ENCODE measurements at places on chromosomes 1 and 21.

DNA sequence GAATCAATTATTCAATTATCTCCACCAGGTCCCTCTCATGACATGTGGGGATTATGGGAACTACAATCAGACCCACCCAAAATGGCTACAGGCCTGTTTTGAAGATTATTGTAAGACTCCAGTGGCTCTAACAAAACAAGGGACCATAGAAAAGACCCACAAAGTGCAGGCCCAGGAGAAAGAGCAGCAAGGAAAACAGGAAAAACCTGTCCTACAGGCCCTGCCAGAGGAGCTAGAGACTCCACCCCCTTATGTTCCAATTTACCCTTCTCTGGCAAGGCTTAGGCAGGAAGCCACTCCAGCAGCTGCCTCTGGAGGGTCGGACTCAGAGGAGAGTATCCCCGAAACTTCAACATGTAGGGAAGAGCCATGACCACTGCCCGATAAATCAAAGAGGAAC is 96.5 kb downstream of the LIPI start:
- DNase-seq = no peak

- no peak for DNase-seq
Measured at GRCh38 chr1:6794164-6794563, 8.9 kb downstream of the CAMTA1 start.

DNA sequence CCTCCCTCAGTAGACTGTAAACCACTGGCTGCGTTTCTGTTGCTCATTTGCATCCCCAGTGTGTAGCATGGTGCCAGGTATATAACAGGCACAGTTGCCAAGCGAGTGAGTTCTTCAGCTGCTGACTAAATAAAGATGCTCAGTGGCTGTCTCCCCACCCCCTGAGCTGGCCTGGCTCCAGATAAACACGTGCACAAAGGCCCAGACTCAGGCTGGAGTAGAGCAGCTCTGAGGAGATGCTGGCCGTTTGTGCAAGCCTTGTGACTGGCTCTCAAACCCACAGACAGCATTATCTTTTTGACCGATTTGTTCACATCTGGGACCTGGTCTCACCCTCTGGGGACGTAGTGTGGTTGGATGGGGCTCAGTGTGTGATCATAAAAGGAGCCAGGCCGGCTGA is 7.1 kb downstream of the CHRNB2 start:
- no peak for DNase-seq

GRCh38 chr1:159248311-159248710 is 43.6 kb downstream of the ACKR1 start:
- DNase-seq = no peak

GRCh38 chr1:16907870-16908758 is 12.3 kb downstream of the RNU1-2 start:
- DNase-seq = no peak

GRCh38 chr1:12019858-12020509 is 686 bp downstream of the MIIP start:
- no peak for DNase-seq

DNA sequence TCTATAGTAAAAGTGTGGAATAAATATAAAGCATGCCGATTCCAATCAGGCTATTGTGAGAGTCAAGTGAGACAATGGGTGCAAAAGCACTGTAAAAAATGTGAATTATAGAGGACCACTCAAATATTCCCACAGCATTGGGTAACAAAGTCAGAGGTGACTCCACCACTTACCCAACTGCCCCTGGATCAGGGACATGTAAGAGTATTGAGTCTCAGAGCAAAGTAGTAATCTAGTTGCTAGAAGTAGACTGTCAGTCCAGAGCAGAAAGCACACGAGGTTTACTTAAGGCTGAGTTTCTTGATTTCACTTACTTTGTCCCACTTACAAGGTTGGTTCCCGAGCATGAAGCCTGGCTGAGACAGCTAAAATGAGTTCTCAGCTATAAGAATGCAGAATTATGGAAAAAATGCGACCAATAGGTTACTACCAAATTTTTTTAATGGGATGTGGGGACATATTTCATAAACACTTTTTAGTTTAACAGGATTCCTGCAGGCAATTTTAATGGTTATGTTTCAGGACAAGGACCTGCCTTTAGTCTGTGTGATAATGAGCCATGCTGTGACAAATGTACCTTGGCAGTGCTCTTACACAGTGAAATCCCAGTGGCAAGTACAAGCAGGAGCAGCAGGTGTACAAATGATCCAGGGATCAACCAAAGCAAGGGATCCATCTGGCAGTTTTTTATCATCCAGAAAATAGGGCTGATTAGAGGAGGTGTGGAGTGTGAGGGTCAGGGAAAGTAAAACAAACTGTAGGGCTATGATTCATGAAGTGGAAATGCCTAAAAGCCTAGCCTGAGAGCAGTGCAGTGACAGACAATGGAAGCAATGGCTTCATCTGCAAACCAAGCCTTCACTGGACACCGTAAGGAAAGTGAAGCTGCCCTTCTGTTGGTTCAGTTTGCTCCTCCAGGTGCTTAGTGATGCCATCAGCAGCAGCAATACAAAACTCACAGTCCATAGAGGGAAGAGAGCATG is 156.2 kb upstream of the SPAG17 start:
- no peak for DNase-seq

- DNase-seq = no peak
Measured at GRCh38 chr1:89829186-89829585, 8.4 kb downstream of the LRRC8D start.

DNA sequence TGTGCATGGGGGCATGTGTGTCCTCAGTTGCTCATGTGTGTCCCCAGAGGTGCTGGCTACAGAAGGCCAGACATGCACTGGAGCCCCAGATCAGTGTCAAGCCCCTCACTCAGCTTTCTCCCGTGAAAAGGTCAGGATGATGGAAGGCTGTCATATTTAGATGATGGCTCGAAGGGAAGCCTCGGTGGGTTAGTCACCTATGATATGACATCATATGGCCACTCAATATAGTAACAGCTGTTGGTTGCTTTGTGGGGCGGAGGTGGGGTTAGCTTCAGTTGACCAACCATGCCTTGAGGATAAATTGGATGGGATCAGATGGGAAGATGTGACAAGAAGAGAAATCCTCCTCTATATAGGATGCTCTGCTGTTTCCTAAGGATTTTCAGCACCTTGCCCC is 43.5 kb upstream of the ATF3 start:
- DNase-seq = no peak

DNA sequence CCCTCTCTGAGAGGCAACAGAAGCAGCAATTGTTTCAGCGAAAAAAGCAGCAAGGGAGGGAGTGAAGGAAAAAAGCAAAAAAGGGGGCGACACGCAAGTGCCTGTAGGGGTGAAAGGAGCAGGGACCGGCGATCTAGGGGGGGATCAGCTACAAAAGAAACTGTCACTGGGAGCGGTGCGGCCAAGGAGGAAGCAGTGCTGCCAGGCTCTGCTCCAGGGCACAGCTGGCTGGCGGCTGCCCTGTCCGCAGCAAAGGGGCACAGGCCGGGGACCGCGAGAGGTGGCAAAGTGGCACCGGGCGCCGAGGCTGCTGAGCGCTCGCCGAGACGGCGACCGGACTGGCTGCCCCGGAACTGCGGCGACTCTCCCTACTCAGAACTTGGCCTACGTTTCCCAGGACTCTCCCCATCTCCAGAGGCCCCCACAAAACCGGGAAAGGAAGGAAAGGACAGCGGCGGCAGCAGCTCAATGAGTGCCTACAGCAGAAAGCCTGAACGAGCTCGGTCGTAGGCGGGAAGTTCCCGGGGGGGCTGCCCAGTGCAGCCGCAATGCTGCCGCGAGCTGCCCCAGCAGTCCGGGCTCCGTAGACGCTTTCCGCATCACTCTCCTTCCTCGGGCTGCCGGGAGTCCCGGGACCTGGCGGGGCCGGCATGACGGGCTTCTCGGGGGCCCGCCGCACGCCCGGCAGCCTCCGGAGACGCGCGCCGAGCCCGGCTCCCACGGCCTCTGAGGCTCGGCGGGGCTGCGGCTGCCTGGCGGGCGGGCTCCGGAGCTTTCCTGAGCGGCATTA is 1.0 kb upstream of the CDKN2C start:
- no peak for DNase-seq

GRCh38 chr1:76868154-76868882 is 1.0 kb downstream of the ST6GALNAC5 start:
- no peak for DNase-seq

- no peak for DNase-seq
Measured at GRCh38 chr1:181459067-181459466, 24.2 kb upstream of the CACNA1E start.

DNA sequence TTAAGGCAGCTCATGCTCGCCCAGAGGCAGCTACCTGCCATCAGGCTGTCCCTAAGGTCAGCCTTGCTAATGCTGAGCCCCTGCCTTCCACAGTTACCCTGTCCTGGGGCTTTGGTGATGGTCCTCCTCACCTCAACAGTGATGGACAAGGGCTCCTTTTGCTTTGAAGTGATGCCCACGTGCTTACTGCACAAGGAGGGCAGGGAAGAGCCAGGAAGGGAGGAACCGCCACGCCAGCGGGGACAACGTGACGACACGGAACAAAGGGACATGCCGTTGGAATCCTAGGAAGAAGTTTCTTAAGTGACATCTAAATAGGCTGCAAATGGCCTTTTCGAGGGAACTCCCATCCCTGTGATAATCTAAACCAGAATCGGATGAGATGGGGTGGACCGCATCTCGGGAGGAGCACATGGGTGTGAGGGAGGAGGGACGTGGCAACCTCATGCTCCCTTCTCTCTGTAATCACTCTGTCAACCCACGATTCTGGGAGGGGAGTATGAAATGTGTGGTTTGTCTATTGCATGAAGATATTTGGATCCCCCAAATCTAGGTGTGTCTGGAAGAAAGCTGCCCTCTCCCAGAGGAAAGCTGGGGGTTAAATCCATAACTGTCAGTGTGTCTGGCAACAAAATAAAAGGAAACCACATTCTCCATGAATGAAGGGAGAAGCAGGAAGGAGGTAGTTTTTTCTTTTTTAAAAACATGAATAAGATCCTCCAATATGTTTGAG is 110.9 kb upstream of the IRF2BP2 start:
- DNase-seq = no peak

DNA sequence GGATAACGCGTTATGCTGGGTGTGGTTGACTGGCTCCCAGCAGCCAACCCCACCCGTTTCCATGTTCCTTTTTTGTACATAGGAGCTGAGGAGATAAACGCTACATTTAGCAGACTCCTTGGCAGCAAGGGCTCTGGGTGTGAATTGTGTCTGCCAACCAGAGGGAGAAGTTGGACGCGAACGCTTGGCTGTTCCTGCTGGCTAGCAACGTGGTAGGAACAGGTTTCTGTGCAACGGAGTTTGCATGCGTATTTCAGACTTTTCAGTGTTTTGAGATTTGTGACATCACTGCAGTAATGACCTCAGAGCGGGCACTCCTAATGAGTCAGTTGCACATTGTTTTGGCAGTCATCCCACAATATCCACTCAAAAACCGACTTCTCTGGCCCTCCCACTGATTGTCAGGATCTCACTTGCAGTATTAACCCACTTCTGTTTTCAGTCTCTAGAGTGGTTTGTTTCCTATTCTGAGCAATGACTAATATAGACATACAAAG is 98.7 kb upstream of the RGS1 start:
- no peak for DNase-seq

GRCh38 chr21:40165773-40166070 is 298.5 kb downstream of the PCP4 start:
- no peak for DNase-seq

DNA sequence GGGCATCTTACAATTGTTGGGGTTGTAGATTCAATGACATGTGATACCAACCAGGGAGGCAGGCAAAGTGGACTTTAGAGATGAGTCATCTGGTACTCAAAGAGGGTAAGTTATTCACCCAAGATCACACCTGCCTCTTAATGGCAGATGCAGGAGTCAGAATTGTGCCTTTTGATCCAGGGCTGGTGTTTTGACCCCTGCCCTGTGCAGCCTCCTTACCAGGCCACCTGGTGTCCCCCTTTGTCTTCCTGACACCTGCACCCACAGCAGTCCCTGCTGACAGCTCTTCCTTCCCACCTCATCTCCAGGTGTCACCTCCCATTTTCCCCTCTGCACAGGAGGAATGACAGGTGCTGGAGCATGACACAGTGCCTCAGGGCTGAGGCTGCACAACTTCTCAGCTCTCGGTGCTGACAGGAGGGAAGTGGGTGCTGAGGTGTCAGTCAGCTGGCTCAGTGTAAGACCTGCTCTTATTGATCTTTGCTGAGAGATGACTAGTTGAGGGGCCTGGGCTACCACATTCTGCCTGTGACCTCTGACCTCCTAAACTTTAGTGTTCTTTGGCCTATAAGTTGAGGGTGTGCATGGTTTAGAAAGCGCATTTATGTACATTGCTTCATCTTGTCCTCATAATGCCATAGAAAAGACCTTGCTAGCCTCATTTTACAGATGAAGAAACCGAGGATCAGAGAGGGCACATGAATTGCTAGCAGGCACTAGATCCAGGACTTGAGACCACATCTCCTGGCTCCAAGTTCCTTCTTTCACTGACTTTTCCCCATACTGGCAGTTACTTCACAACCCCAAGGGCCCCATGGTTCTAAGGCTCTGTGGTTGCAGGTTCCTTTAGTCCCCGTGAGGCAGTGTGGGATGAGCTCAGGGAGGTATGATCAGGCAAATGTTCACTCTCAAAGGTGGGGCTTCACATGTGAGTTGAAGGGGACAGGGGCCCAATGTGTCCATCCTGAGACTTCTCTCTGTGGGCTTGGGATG is 31.3 kb downstream of the CACNA1E start:
- DNase-seq = no peak

DNA sequence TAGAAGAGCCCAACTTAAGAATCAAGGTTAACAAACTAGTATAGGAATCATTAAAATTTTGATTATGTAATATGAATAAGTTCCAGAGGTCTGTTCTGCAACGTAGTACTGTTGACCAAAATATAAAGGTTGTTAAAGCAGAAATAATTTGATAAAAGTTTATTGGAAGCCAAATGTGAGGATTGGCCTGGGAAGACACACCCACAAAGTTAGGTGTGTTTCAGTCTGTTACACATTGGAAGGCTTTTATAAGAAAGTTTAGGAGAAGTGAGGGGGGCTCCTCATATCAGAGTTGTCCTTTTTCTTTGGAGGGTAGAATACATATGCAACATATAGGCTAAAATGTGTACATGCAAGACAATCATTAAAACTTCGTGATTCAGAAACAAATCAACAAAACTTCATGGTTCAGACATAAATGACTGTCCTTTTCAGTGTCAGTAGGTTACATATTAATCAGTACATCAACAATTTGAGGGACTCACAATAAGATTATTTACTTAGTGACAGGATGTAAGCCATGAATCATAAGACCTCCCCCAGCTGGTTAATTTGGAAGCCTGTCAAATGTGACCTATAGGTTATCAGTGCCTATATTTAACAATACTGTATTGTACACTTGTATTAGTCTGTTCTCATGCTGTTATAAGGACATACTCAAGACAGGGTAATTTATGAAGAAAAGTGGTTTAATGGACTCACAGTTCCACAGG is 245.0 kb upstream of the B3GALT2 start:
- no peak for DNase-seq

DNA sequence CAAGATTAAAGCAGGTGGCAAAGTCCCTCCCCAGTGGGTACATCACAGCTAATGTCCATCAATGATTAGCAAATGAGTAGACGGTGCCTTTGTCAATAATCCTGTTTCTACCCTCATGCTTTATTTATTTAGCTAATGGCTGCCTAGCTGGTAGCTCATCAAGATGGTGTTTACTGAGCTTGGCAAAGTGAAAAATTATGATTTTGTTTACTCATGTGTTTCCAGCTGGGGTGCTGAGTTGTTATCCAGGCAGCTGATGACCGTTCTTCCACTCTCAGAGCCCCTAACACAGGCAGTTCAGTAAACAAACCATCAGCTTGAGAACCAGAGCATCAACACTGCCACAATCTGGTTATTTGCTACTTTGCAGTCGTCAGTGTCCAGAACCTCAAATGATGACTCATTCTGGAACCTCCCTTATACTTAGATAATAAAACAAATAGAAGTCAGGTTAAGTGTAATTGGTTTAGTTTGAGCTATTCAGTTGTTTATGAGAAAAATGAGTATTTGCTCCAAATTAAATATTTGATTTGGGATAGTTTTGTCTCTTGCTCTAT is 163.9 kb downstream of the ST6GALNAC5 start:
- no peak for DNase-seq

Measured in effector CD8-positive, alpha-beta T cell (primary cell).